ENCODE measurements at places on chromosomes 13 and 19.
A peak's percentile ranks its signal among the peaks of the same experiment; 100 is the strongest.

GRCh38 chr13:30675717-30676116 is 58.0 kb downstream of the USPL1 start:
- no peak for DNase-seq

- no peak for DNase-seq
Observed at GRCh38 chr13:51596541-51596940, 12.3 kb downstream of the WDFY2 start.

DNA sequence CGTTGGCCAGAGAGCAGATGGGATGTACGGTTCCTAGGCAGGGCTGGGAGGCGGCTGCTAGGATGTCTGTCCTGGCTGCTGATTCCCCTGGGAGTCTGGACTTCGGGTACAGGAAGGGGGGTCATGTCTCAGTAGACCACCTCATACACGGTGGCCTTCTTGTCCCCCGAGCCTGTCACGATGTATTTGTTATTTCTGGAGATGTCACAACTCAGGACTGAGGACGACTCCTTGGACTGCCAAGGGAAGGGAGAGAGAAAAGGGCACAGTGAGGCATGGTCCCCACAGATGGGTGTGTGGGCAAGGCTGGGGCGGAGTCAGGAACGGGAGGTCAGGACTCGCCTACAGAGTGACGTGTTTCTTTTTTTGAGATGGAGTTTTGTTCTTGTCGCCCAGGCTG is 20.4 kb downstream of the TLE6 start:
- no peak for DNase-seq

DNA sequence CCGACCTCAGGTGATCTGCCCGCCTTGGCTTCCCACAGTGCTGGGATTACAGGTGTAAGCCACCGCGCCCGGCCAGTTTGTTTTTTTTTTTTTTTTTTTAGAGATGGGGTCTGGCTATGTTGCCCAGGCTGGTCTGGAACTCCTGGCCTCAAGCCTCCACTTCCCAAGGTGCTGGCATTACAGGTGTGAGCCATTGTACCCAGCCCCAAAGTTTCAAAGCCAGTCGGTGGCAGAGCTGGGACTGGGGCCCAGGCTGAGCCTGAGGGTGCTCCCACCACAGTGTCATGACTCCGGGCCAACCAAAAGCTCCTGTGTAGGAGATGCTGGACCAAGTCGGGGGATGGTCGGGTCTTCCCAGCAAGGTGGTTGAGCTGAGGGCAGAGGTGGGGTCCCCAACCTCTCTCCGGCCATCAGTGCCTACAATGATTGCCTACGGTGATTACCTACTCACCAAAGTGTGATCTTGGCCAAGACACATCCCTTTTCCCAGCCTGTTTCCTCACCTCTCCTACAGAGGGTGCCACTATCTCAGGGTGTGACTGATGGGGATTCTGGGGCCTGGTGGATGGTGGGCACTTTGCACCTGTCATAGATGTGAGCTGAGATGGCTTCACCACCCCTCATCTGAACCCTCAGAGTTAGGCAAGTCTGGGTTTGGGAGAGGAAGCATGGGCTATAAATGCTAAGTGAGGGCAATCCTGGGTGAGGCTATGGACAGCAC is 5.9 kb upstream of the SAMD1 start:
- DNase-seq = no peak

GRCh38 chr13:90032841-90033493 is 1314.5 kb upstream of the MIR17HG start:
- no peak for DNase-seq

- no peak for DNase-seq
Observed at GRCh38 chr19:1214299-1214861, 8.8 kb downstream of the STK11 start.

GRCh38 chr19:19410553-19411550 is 5.4 kb downstream of the GATAD2A start:
- DNase-seq = no peak

DNA sequence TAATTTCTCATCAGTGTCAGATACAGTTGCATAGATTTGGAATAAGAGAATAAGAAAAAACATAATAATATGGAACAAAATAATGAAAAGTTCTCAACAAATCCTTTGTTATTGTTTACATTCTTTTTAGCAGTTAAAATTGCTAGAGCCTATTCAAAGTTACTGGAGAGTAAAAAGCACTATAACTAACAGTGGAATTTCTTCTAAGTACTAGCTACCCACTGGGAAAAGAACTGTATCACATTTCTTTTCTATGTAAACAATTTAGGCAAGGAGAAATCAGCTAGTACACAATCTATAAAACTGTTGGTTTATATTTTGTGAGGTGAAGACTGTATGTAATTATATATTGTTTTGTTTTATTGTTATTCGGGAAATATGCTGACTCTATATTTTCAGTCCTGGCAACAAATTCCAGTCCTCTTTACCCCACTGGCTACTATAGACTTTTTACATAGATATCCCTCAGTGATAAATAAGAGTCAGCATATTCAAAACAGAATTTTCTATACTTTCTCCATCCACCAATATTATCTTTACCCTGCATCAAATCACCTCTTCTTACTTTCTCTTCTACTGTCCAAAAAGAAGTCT is 222.0 kb downstream of the PCDH9 start:
- DNase-seq = no peak

GRCh38 chr13:110915874-110916206 is 971 bp upstream of the ANKRD10 start:
- no peak for DNase-seq

DNA sequence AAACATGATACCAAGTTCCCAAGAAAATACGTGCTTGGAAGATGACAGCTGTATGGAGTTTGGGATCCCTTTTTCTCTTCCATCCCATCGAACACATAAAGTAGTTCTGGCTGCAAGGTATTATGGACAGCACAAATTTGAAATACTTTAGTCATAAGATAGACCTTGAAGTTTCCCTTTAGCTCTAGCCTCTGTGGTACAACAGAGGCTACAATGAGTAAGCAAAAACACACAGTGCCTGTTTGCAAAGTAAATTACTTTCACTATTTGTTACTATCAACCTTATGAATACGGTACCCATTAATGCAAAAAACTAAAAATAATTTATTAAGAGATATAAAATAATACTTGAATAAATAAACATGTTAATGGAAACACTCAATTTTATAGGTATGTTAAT is 21.0 kb upstream of the LRCH1 start:
- no peak for DNase-seq

GRCh38 chr19:56137405-56137804 is 3.7 kb upstream of the ZNF444 start:
- DNase-seq = no peak

DNA sequence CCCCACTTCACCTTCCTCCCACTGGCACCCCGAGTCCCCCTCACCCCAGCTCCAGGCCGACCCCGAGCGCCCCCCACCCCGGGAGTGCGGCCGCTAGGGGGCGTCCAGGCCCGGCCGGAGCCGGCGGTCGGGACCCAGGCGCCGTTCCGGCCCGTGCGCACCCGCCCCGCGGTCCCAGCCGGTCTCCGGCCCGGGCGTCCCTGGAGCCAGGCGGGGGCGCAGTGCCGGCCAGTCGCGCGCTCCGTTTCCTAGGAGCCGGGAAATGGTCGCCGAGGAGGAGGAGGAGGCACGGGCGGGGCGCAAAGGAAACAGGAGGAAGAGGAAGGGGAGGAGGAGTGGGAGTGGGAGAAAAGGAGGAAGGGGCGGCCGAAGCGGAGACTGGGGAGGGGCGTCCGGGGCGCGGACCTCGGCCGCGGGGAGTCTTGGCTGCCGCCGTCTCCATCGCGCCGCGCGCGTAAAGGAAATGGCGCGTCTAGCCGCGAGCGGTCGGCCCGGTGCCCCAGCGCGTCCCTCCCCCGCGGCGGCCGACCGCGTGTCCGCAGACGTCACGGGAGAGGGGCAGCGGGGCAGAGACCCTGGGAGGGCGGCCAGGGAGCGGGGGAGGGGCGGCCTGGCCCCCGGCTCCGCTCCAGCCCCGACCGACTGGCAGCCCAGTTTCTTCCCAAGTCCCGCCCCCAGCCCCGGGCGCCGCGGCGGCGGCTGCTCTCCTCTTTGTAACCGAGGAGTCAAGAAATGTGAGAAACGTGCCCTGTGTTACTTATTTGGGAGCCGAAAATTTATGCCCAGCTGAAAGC is 1.1 kb upstream of the KCTD15 start:
- peak; percentile 77 for DNase-seq

DNA sequence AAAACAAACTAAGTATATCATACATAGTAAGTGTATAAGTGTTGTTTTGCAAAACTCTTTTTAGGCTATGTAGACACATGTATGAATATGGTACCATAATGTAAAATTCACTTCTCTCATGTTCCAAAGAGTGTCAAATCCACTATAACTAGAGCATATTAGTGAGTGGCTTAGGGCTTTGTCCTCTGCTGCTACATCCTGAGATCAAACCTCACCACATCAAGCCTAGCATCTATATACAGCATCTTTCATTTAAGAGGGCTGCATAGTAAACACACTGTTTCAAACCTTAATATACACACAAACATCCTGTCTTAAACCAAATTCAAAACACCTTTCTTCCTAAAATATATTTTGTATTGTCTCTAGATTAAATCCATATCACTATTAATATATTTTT is 38.7 kb downstream of the ELF1 start:
- DNase-seq = no peak

DNA sequence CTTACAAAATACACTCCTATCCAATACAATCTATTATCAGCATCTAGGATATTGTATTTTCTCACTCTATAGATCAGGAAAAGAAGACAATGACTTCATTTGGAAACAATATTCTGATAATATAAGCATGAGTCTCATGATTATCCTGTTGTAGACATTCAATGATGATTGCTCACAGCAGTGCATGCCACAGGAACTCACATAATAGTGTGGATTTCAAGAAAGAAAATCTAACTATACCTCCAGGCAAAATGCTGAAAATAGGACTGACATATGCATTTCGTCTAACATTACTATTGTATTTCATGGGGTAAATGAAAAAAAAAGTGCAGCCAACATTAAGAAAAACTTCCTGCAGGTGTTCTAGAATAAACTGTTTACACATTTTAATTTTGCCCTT is 122.6 kb downstream of the POSTN start:
- no peak for DNase-seq

DNA sequence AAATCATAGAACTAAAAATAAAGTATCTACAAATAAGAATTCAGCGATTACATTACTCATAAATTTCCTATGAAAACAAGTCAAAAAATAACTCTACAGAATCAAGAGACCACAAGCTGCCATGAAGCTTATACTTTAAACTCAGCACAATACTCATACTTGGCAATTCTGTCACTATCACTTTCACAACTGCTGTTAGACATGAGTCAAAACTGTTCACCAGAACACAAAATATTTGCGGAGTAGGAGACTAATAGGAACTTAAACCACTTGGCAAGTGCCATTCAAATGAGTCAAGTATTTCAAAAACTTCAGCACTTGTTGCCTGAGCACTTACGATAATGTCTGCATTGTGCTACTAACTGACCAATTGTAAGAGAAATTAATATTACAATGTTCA is 387.8 kb upstream of the GPC6 start:
- DNase-seq = no peak

- DNase-seq = no peak
Observed at GRCh38 chr19:11046605-11047354, 42.5 kb upstream of the LDLR start.

- no peak for DNase-seq
Observed at GRCh38 chr19:17294051-17294891, 9.0 kb downstream of the ABHD8 start.

GRCh38 chr13:108816375-108816774 is 187.0 kb downstream of the MYO16 start:
- no peak for DNase-seq

DNA sequence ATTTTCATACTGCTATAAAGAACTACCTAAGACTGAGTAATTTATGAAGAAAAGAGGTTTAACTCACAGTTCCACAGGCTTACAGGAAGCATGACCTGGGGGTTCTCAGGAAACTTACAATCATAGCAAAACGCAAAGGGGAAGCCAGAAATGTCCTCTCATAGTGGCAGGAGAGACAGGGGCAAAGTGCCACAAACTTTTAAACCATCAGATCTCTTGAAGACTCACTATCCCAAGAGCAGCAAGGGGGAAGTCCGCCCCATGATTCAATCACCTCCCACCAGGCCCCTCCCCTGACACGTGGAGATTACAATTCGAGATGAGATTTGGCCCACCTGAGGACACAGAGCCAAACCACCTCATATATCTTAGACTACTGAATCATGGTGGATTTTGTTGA is 198.7 kb downstream of the KCTD12 start:
- DNase-seq = no peak

GRCh38 chr13:100715604-100716003 is 41.0 kb upstream of the TMTC4 start:
- DNase-seq = no peak

DNA sequence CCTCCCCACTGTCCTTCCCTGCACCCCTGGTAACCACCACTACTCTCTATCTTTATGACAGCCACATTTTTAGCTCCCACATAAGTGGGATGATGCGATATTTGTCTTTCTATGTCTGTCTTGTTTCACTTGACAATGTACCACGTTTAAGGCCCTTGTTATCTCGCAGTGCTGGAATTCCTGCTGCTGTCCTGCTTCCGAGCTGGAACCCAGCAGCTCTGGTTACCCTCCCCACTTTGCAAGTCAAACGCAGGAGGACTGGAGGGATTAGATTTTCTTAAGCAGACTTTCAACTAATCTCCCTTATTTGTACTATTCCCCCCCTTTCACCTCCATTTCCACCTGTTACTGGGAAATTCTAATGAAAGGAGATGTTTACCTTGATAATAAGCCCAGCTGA is 59.1 kb upstream of the PDX1 start:
- no peak for DNase-seq

DNA sequence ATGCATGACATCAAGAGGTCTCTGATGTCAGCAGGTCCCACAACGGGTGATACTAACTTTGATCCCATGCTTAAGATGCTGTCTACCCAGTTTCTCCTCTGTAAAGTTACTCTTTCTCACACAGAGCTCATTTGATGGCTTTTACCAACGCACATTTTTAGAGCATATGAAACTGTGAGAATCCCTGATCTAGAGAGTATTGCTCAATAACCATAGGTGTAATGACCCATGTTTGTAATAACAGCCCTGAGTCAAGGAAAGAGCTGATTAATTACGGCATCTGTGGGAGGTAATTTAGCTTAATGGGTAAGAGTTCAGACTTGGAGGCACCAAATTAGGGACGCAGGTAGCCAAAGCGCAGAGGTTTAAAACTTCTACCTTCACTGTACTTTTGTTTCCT is 18.0 kb upstream of the IZUMO2 start:
- no peak for DNase-seq
